Activated CD4-positive, alpha-beta memory T cell treated with anti-CD3 and anti-CD28 coated beads, Interleukin-2, amount 10 ng/mL, durations not matched to agents 7 days and 5 days (primary cell): ENCODE measurements at places on chromosomes 7 and 10.
A peak's percentile ranks its signal among the peaks of the same experiment; 100 is the strongest.

DNA sequence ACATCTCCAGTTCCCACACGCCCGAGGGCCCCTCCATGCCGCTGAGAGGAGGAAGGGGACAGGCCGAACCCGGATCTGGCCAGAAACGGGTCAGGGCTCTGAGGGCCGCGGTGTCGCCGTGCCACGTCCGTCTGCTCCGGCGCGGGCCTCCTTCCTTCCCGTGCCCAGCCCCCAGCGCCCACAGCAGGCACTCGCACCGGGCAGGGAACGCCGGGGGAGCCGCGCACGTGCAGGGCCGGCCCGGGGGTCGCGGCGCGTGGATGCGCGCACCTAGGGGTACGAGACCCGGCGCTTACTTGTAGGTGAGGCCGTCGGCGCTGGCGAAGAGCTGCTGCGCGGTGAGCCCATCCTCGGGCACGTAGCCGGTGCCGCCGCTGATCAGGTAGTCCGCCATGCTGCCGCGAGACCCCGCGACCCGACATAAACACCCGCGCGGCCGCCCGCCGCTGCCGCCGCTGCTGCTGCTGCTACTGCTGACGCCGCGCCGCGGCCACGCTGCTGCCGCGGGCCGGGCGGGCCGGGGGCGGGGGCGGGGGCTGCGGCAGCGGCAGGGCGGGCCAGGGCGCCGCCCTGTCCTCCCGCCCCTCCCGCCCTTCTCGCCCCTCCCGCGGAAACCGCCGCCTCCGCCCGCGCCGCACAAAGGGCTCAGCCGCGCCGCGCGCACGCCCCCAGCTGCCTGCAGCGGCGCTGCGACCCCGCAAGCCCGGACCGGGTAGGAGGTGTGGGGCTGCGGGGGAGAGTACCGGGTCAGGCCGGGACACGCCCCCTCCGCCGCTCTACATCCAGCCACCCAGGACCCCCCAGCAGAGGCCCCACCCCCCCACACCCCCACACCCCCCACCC lies 4.1 kb downstream of the IMPDH1 start:
- H3K4me3 ChIP-seq = peak overlapping the region; percentile 83
- peaks cover 53% of the 10 kb centered on the region for H3K4me1 ChIP-seq
- peak; percentile 58 for DNase-seq
- H3K36me3 ChIP-seq = peaks cover 23% of the 10 kb centered on the region

GRCh38 chr7:123996327-123996625 lies 36.6 kb downstream of the TMEM229A start:
- no peaks in the 10 kb centered on the region for H3K27me3 ChIP-seq
- H3K27ac ChIP-seq = no peak overlapping the region
- H3K36me3 ChIP-seq = no peaks in the 10 kb centered on the region
- no peak overlapping the region for H3K4me3 ChIP-seq
- DNase-seq = no peak

DNA sequence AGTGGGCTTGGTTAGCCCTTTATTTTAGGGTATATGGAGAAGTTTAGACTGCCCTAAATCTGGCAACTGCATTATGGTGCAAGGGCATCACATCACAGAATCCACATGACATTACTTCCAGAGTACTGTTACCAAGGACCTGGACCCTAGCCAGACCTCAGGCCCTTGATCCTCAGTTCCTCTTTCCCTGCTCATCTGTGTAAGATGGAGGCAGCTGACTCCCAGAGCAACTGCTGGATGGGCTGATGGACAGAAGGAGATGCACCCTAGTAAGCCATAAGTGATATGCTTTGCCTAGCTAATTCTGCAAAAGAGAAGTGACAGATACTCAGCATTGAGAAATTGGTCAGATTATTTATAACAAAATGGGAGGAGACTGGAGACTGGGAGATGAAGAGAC lies 131.7 kb downstream of the DYNC1I1 start:
- H3K4me1 ChIP-seq = no peaks in the 10 kb centered on the region
- no peak overlapping the region for H3K27ac ChIP-seq
- H3K27me3 ChIP-seq = peaks cover 6% of the 10 kb centered on the region
- no peak for DNase-seq
- H3K36me3 ChIP-seq = no peaks in the 10 kb centered on the region

GRCh38 chr10:7435674-7436073 lies 24.8 kb upstream of the SFMBT2 start:
- H3K27me3 ChIP-seq = peaks cover 31% of the 10 kb centered on the region
- no peaks in the 10 kb centered on the region for H3K36me3 ChIP-seq
- H3K4me1 ChIP-seq = peaks cover 8% of the 10 kb centered on the region
- H3K4me3 ChIP-seq = no peak overlapping the region
- DNase-seq = no peak
- no peak overlapping the region for H3K27ac ChIP-seq

DNA sequence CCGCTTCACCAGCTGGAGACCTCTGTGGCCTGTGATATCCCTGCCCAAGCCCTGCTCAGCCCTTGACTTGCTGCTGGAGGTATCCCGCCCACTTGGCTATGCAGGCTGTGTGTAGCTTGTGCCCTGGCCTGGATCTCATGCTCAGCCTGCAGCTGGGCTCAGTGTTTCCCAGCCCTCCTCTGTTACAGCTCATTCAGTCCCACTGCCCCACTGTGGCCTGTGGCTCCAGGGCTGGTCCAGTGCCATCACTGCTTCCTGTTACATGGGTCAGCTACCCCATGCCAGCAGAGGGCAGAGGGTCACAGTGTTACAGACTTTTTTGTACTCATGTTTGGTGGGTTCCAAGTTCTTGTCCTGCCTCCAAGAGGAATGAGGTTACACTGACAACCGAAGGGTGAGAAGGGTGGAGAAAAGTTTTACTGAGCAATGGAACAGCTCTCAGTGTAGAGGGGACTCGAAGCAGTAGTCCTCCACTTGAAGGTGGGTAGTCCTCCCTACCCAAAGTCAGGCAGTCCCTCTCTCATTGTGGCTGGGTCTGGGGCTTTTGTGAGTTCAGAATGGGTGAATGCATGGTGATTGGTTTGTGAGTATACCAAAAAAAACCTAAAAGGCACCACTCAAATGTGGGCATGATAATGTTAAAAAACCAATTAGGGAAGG lies 100.4 kb downstream of the ANKRD7 start:
- DNase-seq = no peak
- H3K36me3 ChIP-seq = no peaks in the 10 kb centered on the region
- no peak overlapping the region for H3K4me3 ChIP-seq

DNA sequence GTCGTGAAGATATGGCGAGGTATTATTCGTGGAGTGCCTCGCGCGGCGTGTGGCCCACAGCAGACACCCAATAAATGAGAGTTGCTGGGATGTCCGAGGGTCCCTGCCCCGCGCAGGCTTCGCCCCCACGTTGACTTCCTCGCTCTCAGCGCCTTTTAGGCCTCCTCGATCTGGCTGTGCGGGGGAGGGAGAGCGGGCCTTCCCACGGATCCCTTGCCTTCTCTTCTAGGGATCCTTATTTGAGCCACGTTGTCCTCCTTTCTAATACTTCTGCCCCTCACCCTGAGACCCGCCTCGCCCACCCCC lies 660 bp downstream of the VCL start:
- H3K4me3 ChIP-seq = peak overlapping the region; percentile 96
- no peaks in the 10 kb centered on the region for H3K27me3 ChIP-seq
- peak; percentile 18 for DNase-seq
- H3K4me1 ChIP-seq = peaks cover 67% of the 10 kb centered on the region

- peak overlapping the region; percentile 98 for H3K4me3 ChIP-seq
- no peaks in the 10 kb centered on the region for H3K27me3 ChIP-seq
- peak overlapping the region; percentile 83 for H3K27ac ChIP-seq
- H3K36me3 ChIP-seq = peaks cover 30% of the 10 kb centered on the region
- H3K4me1 ChIP-seq = peaks cover 40% of the 10 kb centered on the region
Observed at GRCh38 chr7:151226560-151226874, 488 bp downstream of the ABCF2 start.

DNA sequence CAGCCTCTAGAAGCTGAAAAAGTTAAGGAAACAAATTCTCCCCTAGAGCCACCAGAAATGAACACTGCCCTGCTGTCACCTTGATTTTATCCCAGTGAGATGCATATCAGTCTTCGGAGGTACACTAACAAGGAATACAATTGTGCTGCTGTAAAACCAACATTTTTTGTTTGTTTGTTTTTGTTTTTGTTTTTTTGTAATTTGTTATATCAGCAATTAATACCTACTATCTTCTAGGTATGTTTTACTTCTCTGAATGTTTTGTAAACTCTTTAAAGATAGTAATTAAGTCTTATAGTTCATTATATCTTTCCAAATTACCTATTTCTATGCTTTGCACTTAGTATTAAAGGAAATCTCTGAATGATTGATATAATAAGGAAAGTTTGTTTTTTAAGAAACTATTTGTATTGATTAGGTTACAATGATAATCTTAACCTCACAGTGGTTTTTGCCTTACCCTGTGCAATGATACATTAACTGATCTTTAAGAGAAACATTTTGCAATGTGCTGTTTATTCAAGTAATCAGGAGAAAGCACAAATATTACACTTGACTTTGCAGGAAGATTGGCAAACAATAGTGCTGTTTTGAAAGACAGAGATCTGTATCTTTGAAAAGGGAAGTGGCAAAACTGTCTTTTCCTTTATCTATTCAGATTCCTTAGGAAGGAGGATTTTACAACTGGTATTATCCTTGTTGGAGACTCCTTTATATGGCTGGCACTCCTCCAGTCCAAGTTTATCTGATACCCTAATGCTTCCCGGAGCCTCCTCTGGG lies 11.3 kb upstream of the HGF start:
- H3K36me3 ChIP-seq = no peaks in the 10 kb centered on the region
- H3K27me3 ChIP-seq = no peaks in the 10 kb centered on the region
- H3K4me3 ChIP-seq = no peak overlapping the region
- no peaks in the 10 kb centered on the region for H3K4me1 ChIP-seq
- H3K27ac ChIP-seq = no peak overlapping the region

- H3K27ac ChIP-seq = no peak overlapping the region
- H3K4me3 ChIP-seq = no peak overlapping the region
- peaks cover 27% of the 10 kb centered on the region for H3K27me3 ChIP-seq
- H3K36me3 ChIP-seq = no peaks in the 10 kb centered on the region
- peaks cover 10% of the 10 kb centered on the region for H3K4me1 ChIP-seq
- DNase-seq = peak; percentile 66
Observed at GRCh38 chr7:134547397-134548054, 1.4 kb upstream of the AKR1B15 start.

- H3K27me3 ChIP-seq = peaks cover 2% of the 10 kb centered on the region
- H3K4me3 ChIP-seq = no peak overlapping the region
- no peaks in the 10 kb centered on the region for H3K36me3 ChIP-seq
- no peak for DNase-seq
Observed at GRCh38 chr7:47513741-47514241, 68.1 kb downstream of the TNS3 start.

DNA sequence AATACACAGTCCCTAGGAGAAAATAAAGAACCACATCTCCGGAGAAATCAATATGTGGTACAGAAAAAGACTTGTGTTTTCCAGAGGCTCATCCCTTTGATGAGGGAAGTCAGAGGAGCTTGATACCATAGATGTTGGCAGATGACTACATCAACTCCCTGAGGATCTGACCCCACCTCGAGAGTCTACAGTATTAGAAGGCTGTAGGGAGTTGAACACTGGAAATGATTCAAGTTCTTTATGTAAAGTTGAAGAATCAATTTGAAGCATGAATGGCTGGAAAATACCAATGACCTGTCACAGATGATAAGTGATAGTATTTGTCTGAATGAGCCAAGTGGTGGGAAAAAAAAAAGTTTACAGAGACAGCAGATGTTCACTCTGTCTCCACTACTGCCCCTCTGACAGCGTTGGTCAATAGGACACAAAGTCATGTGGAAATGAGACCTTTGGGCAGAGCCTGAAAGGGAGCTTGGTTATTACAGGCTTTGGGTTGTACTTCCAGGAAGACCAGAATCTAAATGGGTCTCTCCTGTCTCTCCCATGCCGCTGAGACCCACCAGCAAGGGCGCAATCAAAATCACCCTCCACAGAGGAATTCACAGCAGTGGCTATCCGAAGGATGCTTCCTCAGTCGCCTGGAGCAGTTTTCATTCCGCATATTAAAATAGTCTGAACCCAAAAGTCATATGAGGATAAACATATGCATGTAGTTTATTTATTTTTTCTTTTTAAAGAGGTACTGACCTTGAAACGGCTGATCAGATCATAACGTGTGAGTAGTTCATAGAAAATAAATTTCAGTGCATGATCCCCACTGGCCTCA lies 185.7 kb downstream of the PPP1R17 start:
- H3K36me3 ChIP-seq = no peaks in the 10 kb centered on the region
- H3K27ac ChIP-seq = no peak overlapping the region
- no peak overlapping the region for H3K4me3 ChIP-seq
- H3K4me1 ChIP-seq = no peaks in the 10 kb centered on the region

- no peak overlapping the region for H3K4me3 ChIP-seq
- no peak overlapping the region for H3K27ac ChIP-seq
- no peaks in the 10 kb centered on the region for H3K27me3 ChIP-seq
- no peaks in the 10 kb centered on the region for H3K36me3 ChIP-seq
Observed at GRCh38 chr7:122412883-122413282, 108.3 kb upstream of the FEZF1 start.

DNA sequence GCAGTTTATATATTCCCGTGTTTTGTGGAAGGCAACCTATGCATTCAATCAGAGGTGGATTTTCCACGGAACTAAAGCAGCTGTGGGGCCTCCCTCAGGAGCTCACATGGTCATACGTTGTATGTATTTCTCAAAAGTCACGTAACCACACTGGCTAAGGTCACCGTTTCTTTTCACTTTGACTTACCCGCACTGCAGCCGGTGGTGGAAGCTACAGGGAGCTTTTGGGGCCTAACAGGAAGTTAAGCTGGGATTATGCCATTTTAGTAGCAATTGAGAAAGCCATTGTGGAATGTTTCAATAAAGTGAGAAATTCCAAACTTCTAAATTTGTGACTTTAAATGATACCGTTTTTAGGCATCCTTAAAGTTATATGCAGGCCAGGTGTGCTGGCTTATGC lies 111.2 kb upstream of the KLF6 start:
- H3K4me1 ChIP-seq = peaks cover 46% of the 10 kb centered on the region
- H3K27ac ChIP-seq = no peak overlapping the region
- DNase-seq = no peak
- no peaks in the 10 kb centered on the region for H3K27me3 ChIP-seq

- H3K4me1 ChIP-seq = no peaks in the 10 kb centered on the region
- H3K27me3 ChIP-seq = peaks cover 13% of the 10 kb centered on the region
- H3K27ac ChIP-seq = no peak overlapping the region
Observed at GRCh38 chr10:2914741-2915140, 152.6 kb upstream of the PFKP start.

DNA sequence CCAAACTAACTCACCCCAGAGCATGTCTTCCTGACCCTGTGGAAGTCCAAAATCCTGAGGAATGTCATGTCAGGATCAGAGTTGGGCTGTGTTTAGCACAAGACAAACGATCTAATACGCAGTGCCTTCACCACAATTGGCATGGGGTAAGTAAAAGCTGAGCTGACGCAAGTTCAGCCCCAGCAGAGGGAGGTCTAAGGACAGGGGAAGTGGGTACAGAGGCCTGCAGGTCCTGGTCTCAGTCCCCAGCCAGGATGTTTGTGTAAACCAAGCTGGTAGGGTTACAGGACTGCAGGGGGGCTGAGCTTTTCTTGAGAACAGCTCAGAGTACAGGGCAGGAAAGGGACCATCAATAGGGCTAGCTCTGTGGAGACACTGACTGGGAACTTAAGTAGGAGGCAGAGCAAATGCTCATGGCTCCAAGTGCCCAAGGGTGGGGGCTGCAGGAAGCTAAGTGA lies 5.3 kb upstream of the KCNIP2 start:
- peaks cover 6% of the 10 kb centered on the region for H3K27me3 ChIP-seq
- H3K4me3 ChIP-seq = no peak overlapping the region
- H3K27ac ChIP-seq = no peak overlapping the region
